ENCODE measurements at places on chromosomes 12 and 14.

- peak; percentile 31 for DNase-seq
Measured at GRCh38 chr14:72975770-72976169, 49.5 kb downstream of the DCAF4 start.

GRCh38 chr14:55434805-55435174 is 5.6 kb downstream of the TBPL2 start:
- DNase-seq, result no peak

GRCh38 chr12:117063162-117063911 is 35.9 kb downstream of the TESC start:
- no peak for DNase-seq

DNA sequence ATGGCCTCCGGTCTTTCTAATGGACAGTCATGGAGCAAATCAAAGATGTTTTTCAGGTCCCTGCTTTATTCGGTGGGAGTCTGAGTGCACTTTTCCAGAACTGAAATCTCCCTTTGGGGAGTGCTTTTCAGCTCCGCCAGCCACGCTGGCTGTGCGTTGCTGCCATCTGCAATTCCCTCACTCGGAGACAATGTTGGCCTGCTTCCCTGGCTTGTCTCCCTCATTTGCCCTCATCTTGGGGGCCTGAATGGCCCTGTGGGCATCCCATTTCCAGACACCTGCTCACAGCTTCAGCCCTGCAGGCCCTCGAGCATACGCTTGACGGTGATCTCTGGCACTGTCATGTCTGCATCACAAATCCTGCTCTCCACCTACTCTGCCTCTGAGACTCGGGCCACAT is 103.8 kb downstream of the CCDC92 start:
- no peak for DNase-seq

DNA sequence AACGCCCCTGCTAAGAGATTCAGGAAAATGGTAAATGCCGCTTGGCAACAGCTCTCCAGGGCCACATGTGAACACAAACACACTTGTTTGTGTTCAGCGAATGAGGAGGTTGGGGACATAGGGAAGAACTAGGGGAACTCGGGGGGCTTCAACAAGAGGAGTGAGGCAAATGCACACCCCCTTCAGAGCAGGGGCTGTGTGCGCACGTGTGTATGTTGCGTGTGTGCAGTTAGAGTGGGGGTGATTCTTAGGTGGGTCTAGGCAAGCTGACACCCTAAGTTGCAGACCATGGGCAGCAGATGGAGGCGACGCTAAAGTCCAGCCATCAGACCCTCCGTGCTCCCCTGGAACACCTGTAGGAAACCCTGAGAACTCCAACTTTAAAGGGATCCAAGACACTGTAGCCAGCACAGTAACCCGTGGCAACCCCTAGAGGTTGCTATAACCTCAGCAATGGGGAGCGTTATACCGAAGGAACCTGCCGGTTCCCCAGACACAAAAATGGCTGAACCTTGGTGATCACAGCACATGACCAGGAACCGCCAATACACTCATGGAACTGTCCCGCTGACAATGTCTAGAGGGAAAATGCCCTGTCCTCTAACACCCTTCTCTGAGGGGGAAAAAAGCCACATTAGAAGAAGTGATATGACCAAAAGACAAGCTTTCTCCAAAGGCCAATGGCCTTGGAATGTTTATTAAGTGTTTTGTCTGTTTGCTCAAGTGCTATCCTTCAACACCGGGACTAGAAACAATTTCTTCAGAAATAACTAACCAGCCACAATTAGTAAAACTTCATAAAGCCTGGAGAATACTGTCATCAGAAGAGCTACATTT is 86.5 kb upstream of the CEP83 start:
- DNase-seq, result no peak

DNA sequence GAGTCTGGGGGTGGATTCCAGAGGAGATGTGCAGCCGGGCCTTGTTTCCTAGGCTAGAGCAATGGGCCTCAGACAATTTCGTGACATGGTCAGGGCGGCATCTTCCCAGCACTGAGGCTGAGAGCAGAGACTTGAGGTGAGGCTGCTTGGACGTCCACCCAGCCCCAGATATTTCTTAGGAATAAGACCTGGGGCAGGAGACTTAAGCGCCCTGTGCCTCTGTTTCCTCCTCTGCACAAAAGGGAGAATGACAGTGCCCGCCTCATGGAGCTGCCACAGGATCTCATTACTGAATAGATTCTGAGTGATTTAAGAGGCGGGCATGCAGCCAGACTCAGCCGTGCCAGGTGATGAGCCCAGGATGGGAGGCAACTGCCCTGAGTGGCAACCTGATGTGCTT is 297.9 kb upstream of the SFSWAP start:
- DNase-seq, result no peak

GRCh38 chr12:101966496-101966895 is 89.1 kb downstream of the DRAM1 start:
- DNase-seq, result no peak

DNA sequence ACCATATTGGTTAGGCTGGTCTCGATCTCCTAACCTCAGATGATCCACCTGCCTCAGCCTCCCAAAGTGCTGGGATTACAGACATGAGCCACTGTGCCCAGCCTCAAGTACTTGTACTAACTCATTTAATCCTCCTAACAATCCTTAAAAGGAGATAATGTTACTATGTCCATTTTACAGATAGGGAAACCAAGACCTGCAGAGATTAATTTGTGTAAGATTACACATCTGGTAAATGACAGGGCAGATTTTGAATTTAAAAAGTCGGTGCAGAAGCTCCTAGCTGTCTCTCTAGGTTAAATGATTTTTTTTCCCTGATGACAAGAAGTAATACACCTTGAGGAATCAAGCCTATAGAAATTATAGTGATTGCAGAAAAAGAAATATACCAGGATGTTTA is 13.7 kb upstream of the HECTD1 start:
- DNase-seq, result no peak

- DNase-seq, result no peak
Measured at GRCh38 chr12:27864521-27864920, 84.5 kb upstream of the MANSC4 start.

Measured in hematopoietic multipotent progenitor cell treated with erythropoietin and hydrocortisone succinate and interleukin-3 and kit ligand, for 17 days (in vitro differentiated cells).